ENCODE measurements at places on chromosomes 1 and 21.

DNA sequence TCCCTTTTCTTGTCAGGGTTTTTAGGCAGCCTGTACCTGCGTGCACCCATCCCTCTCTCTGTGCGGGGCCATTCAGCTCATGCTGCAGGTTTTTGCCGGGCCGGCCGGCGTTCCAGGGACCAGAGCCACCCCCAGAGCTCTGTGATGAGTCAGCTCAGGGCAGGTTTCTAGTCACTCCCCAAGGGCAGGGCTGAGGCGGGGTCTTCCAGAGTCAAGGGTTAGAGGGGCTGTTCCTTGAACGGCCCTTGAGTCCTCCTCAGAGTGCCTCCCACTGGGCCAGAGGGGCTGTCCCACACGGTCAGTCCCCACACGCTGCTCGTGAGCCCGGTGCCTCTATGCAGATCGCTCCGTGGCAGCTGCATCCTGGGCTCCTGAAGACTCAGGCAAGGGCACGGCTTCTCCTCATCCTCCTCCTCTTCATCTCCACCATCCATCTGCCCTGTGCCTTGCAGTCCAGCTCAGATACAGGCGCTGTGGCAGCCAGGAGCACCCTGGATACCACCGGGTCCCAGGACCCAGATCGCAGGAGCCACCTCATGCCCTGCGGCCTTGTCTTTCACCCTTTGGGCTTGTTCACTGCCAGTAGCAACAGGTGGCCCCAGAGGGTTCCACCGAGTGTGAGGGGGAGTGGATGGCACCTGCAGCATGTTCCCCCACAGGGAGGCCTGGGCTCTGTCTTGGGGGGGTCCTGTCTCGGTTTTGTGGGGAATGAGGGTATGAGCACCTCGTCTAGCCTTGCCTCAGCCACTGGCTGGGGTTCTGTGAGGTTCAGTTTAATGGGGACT lies 17.4 kb downstream of the SLX9 start:
- DNase-seq, result no peak

GRCh38 chr1:183161391-183161790 lies 24.7 kb upstream of the LAMC2 start:
- no peak for DNase-seq

- no peak for DNase-seq
Measured at GRCh38 chr1:167136191-167136614, 42.3 kb downstream of the STYXL2 start.

DNA sequence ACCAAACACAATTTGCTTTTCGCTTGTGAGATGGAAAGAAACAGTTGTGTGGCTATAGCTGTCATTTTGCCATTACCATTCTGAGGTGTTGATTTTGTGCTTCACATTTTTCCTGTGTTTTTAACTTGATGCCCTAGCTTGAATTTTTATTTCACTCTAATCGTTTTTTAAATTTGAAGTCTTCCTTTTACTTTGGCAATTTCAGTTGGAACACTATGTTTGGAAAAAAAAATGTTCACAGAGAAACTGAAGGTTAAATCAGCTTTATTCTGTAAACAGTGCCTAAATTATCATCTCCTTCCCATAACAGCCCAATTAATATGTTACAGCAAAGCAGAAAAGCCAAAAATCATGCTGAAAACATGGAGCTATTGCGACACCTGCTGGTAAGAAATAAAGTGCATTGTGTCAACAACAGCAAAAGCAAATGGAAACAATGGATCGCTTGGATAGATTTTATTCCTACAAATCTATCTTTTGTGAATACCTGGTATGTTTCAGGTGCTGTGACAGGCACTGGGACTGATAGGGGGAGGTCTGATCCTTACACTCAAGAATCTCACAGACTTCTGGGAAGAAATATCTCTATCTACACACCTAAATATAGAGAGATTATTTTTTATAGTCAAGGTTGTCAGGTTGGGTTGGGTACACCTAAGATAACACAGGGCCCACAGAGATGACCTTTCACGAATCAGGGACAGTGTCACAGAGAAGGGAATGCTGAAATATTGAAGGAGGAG lies 16.2 kb upstream of the ERICH3 start:
- DNase-seq, result peak; percentile 25

- no peak for DNase-seq
Measured at GRCh38 chr1:155050560-155051341, at the start of gene ADAM15. TSS of gene ADAM15 (plus strand) at chr1:155051316. CDS start at chr1:155051387, 71 bp downstream.

GRCh38 chr1:176656257-176656995 lies 193.5 kb downstream of the PAPPA2 start:
- DNase-seq, result no peak

- DNase-seq, result no peak
Measured at GRCh38 chr1:89896105-89896942, 75.5 kb downstream of the LRRC8D start.

DNA sequence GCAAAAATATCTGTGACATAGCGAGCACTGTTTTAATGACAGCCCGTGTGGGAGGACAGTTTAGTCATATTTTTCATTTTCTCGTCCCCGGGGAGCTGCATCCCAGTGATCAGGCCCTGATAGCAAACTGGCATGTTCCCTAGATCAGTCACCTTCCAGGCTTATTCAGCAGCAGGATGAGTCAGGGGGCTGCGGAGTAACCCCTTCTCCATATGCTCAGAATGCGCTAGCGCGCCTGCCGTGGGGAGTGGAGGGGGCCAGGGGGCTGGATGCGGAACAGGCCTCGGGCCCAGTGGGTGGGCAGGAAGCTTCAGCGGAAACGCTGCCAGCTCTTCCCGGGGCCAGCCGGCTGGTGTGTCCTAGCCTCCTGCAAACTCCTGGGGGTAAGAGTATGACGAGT lies 94.0 kb downstream of the KCND3 start:
- DNase-seq, result no peak

GRCh38 chr1:38027201-38028104 lies 14.9 kb downstream of the UTP11 start:
- no peak for DNase-seq

GRCh38 chr1:230501849-230502248 lies 75.7 kb upstream of the PGBD5 start:
- DNase-seq, result no peak

DNA sequence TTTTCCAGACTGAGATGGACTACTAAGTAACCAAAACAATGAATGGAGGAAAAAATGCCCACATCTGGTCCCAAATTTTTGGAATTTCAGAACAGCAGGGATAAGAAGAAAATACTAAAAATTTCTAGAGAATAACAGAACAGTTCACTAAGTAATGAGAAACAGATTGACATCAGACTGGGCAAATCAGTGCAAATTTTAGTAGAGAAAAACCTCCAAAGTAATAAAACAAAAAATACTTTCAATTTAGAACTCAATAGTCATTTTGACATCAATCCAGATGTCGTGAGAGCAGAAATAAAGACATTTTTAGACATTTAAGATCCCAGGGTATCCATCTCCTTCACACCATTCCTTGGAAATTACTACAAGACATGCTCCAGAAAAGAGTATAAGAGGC lies 39.3 kb downstream of the CRP start:
- no peak for DNase-seq

DNA sequence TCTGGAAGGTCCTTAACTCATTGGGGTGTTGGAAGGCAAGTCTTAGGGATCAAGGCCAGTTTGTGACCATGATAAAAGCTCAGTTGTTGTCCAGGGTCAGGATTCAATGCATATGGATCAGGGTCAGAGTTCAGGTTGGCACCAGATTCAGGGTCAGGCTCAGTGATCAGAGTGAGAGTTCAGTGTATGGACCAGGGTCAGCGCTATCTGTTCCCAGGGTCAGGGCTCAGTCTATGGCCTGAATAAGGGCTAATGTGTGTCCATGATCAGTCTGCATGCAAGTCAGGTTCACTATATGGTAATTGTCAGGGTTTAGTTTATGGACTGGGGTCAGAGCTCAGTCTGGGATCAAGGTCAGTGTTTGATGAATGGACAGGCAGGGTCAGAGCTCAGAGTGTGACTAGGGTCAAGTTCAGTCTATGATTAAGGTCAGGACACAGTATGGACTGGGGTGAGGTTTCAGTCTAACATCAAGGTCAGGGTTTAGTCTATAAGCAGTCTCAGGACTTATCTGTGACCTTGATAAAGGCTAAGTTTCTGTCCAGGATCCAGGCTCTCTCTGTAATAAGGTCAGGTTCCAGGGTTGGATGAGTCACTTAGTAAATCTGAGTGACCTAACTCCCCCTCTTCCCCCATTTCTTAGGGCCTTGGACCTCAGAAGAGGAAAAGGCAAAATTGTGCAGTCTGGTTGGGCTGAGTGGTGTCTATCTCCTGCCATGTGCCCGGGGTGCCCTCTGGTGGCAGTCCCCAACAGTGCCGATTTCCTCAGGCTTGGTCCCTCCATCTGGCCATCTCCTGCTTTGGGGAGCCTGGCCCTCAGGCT lies 23.8 kb downstream of the KNCN start:
- no peak for DNase-seq

- DNase-seq, result no peak
Measured at GRCh38 chr1:162035241-162035640, 11.6 kb upstream of the OLFML2B start.

- no peak for DNase-seq
Measured at GRCh38 chr1:235317168-235317567, 10.8 kb downstream of the ARID4B start.

- no peak for DNase-seq
Measured at GRCh38 chr1:184709418-184709817, 45.2 kb downstream of the EDEM3 start.

GRCh38 chr1:108121358-108122143 lies 78.6 kb downstream of the SLC25A24 start:
- DNase-seq, result no peak

All from GM12864 (cell line).